CD4-positive, alpha-beta memory T cell (primary cell): ENCODE measurements at places on chromosomes 3 and 15. TPM values are rescaled to one million over a fixed set of nuclear protein-coding genes. Genes with fewer than 3 reads are reported as not detected.

Gene ANP32A
- 134 TPM for total RNA-seq

Gene ITIH1
- total RNA-seq: not detected

Gene ADGRG7
- total RNA-seq: not detected

Gene GOLGA8O
- total RNA-seq: 1.00 TPM

Gene MGA
- 74.9 TPM for total RNA-seq

Gene IL16
- total RNA-seq: 392 TPM

DNA sequence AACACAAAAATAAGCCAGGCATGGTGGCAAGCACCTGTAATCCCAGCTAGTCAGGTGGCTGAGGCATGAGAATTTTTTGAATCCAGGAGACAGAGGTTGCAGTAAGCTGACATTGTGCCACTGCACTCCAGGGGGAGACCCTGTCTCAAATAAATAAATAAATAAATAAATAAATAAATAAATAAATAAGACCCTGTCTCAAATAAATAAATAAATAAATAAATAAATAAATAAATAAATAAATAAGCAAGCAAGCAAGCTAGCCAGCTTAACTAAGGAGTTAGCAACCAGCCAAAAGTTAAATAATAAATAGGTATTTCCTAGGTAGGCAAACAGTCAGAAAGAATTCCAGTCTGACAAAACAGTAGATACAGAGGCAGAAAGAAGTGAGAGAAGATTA lies 123.9 kb downstream of the GALK2 start:
- H3K27ac ChIP-seq: no peak overlapping the region
- H3K36me3 ChIP-seq: peaks cover 15% of the 10 kb centered on the region
- no peaks in the 10 kb centered on the region for H3K27me3 ChIP-seq
- H3K4me1 ChIP-seq: no peaks in the 10 kb centered on the region

DNA sequence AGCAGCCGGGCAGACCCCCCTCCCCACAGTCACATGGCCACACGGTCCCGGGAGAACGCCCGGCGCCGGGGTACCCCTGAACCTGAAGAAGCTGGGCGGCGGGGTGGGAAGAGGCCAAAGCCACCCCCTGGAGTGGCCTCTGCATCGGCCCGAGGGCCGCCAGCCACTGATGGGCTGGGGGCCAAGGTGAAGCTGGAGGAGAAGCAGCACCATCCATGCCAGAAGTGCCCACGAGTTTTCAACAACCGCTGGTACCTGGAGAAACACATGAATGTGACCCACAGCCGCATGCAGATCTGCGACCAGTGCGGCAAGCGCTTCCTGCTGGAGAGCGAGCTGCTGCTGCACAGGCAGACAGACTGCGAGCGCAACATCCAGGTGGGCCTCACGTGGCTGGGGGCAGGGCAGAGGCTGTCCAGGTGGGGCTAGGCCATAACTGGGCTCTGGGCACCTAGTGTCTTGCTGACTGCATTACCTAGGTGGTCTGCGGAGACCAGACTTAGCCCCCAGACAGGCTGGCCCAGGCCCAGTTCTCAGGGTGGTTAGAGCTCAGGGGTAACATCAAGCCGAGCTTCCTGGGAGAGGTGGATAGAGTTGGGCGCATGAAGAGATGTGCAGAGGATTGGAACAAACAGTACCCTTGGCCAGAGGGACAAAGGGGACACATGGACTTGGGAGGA lies 6.1 kb downstream of the ZBTB47 start:
- no peaks in the 10 kb centered on the region for H3K27me3 ChIP-seq
- H3K27ac ChIP-seq: no peak overlapping the region
- DNase-seq: no peak
- no peaks in the 10 kb centered on the region for H3K36me3 ChIP-seq

DNA sequence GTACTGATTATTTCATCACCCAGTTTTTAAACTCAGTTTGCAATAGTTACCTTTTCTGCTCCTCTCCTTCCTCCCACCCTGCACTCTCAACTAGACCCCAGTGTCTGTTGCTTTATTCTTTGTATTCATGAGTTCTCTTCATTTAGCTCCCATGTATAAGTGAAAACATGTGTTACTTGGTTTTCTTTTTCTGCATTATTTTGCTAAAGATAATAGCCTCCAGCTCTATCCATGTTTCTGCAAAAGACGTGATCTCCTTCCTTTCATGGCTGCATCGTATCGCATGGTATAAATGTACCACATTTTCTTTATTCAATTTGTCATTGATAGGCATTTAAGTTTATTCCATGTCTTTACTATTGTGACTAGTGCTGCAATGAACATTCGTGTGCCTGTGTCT lies 79.0 kb downstream of the NAALADL2 start:
- H3K27me3 ChIP-seq: no peaks in the 10 kb centered on the region
- no peaks in the 10 kb centered on the region for H3K4me1 ChIP-seq
- no peak overlapping the region for H3K4me3 ChIP-seq
- no peak overlapping the region for H3K27ac ChIP-seq
- H3K36me3 ChIP-seq: no peaks in the 10 kb centered on the region
- no peak for DNase-seq

- no peaks in the 10 kb centered on the region for H3K27me3 ChIP-seq
- no peaks in the 10 kb centered on the region for H3K36me3 ChIP-seq
- DNase-seq: no peak
- H3K4me1 ChIP-seq: no peaks in the 10 kb centered on the region
- H3K27ac ChIP-seq: no peak overlapping the region
- H3K4me3 ChIP-seq: no peak overlapping the region
Observed at GRCh38 chr15:70902107-70902506, 9.5 kb downstream of the LRRC49 start.

GRCh38 chr3:179063945-179064560 lies 7.6 kb downstream of the ZMAT3 start:
- no peak for DNase-seq
- H3K4me1 ChIP-seq: peaks cover 13% of the 10 kb centered on the region
- H3K4me3 ChIP-seq: no peak overlapping the region
- H3K27ac ChIP-seq: no peak overlapping the region
- H3K27me3 ChIP-seq: no peaks in the 10 kb centered on the region

DNA sequence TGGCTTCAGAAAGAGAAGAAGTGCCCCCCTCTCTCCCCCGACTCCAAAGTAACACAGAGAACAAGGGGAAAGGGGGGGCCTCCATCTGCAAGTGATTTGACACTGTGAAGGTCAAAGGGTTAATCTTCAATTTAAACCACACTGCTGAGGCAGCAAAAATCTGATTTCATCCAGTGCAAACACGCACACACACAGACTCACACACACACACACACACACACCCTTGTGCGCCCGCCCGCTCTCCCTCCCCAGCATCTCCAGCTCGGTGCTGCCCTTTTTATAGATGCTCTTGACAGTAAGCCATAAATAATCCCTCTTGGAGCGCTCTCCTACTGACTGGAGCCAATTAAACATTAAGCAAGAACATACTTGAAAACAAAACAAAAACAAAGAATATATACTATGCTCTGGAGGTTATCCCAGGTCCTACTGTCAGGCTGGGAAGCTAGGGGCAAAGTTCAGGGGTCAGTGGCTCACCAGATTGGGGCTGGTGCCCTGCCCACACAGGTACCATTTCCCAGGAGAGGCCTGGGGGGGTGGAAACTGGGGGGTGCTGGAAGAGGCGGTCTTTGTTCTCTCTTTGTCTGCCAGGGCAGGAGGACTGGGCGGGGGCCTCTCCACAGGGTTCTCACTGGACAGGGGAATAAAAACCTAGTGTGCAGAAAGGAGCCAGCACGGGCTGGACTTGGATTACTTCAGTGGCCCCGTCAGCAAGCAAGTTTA lies 16.3 kb downstream of the BMF start:
- no peaks in the 10 kb centered on the region for H3K27me3 ChIP-seq
- no peaks in the 10 kb centered on the region for H3K36me3 ChIP-seq
- H3K4me3 ChIP-seq: no peak overlapping the region
- H3K27ac ChIP-seq: no peak overlapping the region
- no peak for DNase-seq

- H3K4me3 ChIP-seq: no peak overlapping the region
- DNase-seq: no peak
- no peaks in the 10 kb centered on the region for H3K27me3 ChIP-seq
- no peak overlapping the region for H3K27ac ChIP-seq
Observed at GRCh38 chr3:81968658-81969057, 207.2 kb upstream of the GBE1 start.

DNA sequence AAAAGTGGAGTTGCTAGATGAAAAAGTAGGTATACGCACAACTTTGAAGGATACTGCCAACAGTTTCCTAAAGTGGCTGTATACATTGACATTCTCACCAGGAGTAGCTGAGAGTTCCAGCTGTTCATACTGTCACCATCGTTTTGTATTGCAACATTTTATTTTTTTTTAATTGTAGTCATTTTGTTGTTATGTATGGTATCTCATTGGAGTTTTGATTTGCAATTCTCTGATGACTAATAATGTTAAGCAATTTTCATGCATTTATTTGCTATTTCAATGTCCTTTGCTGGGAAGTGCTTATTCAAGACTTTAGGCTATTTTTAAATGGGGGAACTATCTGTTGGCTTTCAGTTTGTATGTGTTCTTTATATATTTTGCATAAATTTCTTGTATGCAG lies 185.1 kb upstream of the TGFBR2 start:
- H3K27me3 ChIP-seq: no peaks in the 10 kb centered on the region
- DNase-seq: no peak
- no peaks in the 10 kb centered on the region for H3K4me1 ChIP-seq
- H3K4me3 ChIP-seq: no peak overlapping the region
- H3K27ac ChIP-seq: no peak overlapping the region
- no peaks in the 10 kb centered on the region for H3K36me3 ChIP-seq

GRCh38 chr3:8875836-8876235 lies 87.4 kb downstream of the RAD18 start:
- H3K36me3 ChIP-seq: peaks cover 5% of the 10 kb centered on the region
- no peak overlapping the region for H3K4me3 ChIP-seq
- no peak overlapping the region for H3K27ac ChIP-seq
- no peak for DNase-seq

DNA sequence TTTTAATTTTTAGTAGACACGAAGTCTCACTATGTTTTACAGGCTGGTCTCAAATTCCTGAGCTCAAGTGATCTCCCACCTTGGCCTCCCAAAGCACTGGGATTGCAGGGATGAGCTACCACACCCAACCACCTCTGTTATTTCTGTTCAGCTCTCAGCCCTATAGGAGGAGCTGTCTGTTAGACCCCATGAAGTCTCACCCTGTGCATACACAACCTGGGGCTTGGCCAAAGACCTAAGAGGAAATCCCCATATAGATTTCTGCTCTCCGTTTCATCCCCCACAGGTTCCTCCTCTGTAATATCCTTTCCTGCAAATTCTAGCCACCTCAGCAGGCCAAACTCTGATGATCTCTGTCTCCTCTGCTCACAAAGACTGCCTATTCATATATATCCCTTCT lies 56.6 kb upstream of the CTDSPL2 start:
- H3K27me3 ChIP-seq: no peaks in the 10 kb centered on the region
- no peak overlapping the region for H3K27ac ChIP-seq
- no peak for DNase-seq

DNA sequence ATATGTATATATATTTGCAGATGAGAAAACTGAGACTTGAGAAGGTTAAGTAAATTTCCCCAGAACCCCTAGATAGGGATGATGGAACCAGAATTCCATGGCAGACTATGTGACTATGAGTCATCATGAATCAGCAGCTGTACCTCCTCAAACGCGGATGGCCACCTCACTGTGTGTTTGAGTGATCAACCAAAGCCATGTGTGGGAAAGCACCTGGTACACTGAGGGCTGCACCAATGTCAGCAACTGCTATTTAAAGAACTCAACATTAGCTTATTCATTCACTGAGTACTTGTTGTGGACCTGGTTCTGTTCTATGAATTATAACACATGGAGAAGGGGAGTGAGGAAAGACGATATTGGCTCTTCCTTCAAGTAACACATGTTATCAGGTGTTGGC lies 377.0 kb downstream of the GAP43 start:
- no peak for DNase-seq
- H3K27ac ChIP-seq: no peak overlapping the region
- H3K36me3 ChIP-seq: no peaks in the 10 kb centered on the region
- no peaks in the 10 kb centered on the region for H3K4me1 ChIP-seq
- no peak overlapping the region for H3K4me3 ChIP-seq

DNA sequence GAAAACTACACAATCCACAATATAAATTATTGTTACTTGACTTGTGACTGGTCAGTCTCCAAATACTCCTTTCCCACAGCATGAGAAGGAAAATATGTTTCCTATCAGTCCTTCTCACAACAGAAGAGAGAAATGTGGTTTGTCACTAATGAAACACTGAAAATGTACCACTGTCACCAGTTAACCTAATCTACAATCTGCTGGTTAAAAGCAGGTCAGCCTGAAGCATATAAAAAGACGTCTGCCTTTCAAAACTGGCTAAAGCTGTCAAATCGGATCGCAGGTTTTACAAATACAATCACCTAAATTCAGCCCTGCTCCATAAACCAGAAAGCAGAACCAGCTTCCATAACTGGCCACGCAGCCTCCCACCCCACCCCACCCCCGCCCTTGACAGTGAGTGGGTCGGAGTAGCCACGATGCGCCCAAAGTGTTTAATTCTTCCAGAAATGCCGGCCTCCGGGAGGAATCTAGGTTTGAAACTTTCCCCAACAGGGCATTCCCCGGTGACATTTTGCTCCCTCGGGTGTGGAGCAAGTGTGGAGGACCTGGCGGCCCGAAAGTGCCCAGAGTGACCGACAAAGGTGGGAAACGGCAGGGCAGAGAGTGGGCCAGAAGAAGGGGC lies 682 bp downstream of the ETFA start:
- H3K4me3 ChIP-seq: peak overlapping the region; percentile 74
- H3K4me1 ChIP-seq: peaks cover 21% of the 10 kb centered on the region
- DNase-seq: peak; percentile 8
- peak overlapping the region; percentile 72 for H3K27ac ChIP-seq

DNA sequence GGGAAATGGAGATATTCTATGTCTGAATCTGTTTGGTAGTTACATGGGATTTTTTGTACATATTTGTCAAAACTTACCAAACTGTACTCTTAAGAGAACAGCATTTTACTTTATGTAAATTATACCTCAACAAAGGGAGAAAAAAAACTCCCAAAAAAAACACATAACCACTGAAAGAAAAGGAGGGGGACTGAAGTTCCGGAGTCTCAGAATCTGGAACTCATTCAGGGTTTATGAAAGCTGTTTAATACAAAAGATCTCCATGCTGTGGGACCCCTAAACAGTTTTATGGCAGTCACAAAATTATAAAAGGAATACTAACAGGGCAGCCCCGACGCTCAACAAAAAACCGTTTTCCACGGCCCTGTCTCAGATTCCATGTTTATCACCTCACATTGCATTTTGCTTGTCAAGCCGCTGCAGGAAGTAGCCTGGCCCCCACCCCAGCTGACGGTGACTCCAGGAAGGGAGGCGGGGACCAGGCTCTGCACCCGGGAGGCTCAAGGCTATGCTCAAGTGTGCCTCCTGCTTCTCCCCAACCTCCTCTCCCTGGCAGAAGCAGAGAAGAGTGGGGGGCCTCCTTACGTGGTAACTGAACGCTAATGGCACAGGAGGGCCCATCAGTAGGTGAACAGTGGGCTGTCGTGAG lies 29.3 kb downstream of the RFT1 start:
- H3K27me3 ChIP-seq: no peaks in the 10 kb centered on the region
- DNase-seq: no peak
- no peak overlapping the region for H3K4me3 ChIP-seq
- H3K27ac ChIP-seq: no peak overlapping the region
- peaks cover 22% of the 10 kb centered on the region for H3K36me3 ChIP-seq
- peaks cover 28% of the 10 kb centered on the region for H3K4me1 ChIP-seq
